ENCODE measurements at places on chromosomes 6 and 20. TPM values are rescaled to one million over a fixed set of nuclear protein-coding genes. Genes with fewer than 3 reads are reported as not detected.

Gene FYN
- total RNA-seq: 390 TPM

Gene MYO6
- 1.6 TPM for total RNA-seq

Gene SS18L1
- 12.3 TPM for total RNA-seq

Gene TMEM181
- total RNA-seq: 10.1 TPM

Gene GJA10
- total RNA-seq: not detected

Gene DLK2
- 0.93 TPM for total RNA-seq

Gene CALHM5
- not detected for total RNA-seq

Gene HAO1
- not detected for total RNA-seq

Gene PBOV1
- total RNA-seq: not detected

Gene C6orf58
- total RNA-seq: 0.18 TPM

Measured in activated naive CD8-positive, alpha-beta T cell treated with anti-CD3 and anti-CD28 coated beads for 36 hours (primary cell).